NCI-H1105 (cell line): ENCODE measurements at places on chromosomes 6 and 20.

DNA sequence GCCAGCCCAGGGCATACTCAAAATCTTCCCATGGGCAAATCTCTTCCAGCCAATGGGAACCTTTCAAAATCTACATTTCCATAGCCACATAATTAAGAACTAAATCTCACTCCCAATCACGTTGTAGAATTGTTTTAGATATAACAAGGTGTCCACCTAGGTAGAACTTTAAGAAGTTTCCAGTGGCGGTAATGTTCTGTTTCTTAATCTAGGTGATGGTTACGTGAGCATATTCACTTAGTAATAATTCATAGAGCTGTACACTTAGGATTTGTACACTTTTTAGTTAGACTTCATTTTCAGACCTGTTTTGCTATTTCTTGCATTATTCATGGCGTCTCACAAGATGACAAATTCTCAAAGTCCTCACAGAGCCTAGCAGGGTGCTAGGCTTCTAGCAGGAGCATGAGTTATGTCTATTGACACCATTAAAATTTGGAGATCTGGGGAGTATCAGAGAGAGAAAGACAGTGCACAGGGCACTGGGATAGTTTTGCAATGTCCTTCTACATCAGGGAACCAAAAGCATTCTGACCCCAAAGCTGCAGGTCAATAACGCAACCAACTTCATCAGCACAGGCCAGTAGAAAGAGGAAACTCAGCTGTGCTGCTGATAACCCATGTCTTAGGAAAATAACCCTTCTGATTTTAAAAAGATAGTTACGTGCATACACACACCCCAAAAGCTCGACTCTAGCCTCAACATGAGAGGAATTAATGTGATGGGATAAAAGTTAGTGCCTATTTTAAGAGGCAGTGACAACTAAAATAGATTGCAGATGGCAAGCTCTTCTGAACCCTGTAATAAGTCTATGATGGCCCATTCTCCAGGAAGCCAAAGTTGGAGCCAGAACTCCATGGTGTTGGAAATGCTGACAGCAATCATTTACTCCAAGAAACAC, 518.1 kb upstream of the JARID2 start:
- DNase-seq: no peak

GRCh38 chr6:149323925-149324324, 6.4 kb downstream of the TAB2 start:
- DNase-seq: no peak

DNA sequence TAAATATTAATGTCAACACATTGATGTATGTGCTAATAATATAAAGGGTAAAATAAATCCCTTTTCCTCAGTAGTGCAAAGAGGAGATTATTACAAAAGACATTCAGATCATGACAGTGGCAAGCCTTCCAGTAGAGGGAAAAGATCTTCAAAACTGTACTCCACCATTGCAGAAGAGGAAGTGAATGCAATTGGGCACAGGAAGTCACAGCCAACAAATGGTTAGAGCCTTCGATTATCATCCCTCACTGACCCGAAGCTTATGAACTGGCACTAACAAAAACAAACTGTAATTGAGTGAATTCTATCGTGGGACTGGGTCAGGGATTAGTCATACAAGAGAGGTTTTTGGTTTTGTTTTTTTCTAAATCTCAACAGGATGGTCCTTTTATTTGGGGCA, 39.3 kb upstream of the SCGN start:
- DNase-seq: no peak

DNA sequence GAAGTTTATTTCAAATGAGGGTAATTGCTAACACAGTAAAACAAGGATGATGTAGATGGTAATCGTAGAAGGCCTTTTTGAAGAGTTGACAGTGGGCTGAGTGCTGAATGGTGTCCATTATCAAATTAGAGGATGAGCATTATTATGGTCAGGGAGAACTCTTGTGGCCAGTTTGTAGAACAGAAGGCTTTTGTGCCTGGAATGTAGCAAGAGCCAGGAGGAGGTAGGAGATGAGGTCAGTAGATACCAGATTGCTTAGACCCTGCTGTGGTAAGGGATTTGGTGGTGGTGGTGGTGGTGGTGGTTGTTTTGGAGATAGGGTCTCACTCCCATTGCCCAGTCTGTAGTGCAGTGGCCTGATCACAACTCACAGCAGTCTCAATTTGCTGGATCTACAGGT, 6.2 kb downstream of the CSE1L start:
- DNase-seq: no peak

DNA sequence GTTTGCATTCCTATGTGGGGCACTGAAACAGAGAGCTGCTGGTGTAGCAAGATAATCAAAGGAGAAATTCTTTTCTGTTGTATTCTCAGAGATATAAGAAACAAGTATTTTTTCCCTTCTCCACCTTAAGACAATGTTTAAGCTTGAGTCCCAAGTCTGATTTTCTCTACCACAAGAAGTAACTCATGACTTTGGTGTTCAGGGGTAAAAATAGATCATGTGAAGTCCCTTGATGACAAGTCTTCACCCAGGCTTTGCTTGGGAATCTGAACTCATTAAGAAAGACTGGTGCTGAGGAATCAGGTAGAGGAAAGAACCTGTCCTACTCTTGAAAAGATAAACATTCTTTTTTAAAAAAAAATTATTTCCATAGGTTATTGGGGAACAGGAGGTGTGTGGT, 205.6 kb downstream of the ALDH8A1 start:
- no peak for DNase-seq

DNA sequence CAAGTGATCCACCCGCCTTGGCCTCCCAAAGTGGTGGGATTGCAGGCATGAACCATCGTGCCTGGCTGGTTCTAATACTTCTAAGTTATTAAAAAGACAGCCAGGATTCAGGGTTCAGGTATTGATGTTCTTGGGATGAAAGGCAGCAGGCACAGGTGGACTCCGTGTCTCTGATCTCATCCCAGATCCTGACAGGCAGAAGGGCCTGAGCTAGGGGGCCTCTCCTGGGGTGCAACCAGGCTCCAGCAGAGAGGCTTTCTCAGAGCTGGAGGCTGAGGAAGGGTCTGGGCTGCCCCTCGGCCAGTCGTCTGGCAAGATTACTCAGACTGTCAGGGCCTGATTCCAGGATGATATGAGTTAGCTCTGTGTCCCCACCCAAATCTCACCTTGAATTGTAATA, 106.3 kb downstream of the SCML4 start:
- DNase-seq: no peak

- no peak for DNase-seq
Observed at GRCh38 chr20:36315545-36316351, 9.6 kb downstream of the DLGAP4 start.

DNA sequence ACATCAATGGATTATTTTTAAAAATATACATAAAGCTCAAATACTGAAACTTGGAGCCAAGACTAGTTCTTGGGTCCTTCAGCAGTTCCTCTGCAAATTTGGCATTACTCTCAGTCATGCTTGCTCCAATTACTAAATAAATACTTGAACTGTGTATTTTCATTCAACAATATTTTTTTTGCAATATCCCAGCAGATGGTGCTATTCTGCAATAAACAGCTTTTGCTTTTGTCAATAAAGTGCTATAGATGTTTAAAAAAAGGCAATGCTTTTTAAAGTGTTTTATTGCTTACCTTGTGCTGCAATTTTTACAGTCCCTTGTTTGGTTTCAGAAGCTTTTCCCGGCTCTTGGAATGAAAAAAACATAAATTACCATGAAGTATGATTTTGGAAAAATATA, 243.4 kb downstream of the TRDN start:
- peak; percentile 67 for DNase-seq

GRCh38 chr6:100246206-100246605, 218.5 kb downstream of the SIM1 start:
- DNase-seq: no peak

- no peak for DNase-seq
Observed at GRCh38 chr6:41455818-41456217, 90.4 kb upstream of the FOXP4 start.

GRCh38 chr6:26367114-26367513, 2.1 kb downstream of the BTN3A2 start:
- no peak for DNase-seq

- no peak for DNase-seq
Observed at GRCh38 chr20:22381812-22382416, 202.5 kb downstream of the FOXA2 start.

GRCh38 chr20:10263385-10264165, 44.9 kb downstream of the SNAP25 start:
- DNase-seq: no peak

DNA sequence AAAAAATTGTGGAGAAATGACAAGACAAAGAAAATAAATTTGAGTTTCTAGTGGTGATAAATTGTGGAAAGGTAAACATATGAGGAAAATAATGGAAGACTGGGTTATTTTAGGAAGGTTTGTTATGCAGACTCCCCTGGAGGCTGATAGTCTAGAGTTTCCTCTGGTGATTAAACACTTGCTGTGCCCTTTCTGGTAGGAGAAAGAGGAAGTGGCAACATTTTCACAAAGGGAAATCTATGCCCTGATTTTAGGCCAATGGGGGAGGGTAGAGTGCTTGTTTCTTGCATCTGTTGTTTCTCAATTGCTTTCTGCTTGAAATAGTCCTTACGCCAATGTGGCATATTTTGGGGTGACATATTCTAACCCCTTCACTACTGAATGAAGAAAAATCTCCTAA, 129.1 kb upstream of the DOK5 start:
- no peak for DNase-seq

DNA sequence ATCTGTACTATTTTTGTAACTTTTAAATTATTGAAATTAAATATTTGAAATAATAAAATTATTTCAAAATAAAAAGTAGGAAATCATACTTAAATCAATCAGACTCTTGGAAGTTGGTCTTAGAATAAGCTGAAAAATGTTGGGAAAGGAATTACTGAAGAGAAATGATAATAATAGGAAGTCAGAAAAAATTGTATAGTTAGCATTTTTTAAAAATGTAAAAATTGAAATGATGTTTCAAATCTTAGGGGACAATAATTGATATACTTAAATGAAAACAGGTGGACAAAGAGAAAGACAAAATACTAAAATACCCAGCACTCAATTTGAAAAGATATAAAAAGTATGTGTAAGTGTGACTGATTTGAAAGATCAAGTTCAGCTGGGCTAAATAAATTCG, 186.1 kb downstream of the BMP2 start:
- DNase-seq: no peak

GRCh38 chr6:210104-210456, 82.2 kb upstream of the DUSP22 start:
- DNase-seq: no peak

DNA sequence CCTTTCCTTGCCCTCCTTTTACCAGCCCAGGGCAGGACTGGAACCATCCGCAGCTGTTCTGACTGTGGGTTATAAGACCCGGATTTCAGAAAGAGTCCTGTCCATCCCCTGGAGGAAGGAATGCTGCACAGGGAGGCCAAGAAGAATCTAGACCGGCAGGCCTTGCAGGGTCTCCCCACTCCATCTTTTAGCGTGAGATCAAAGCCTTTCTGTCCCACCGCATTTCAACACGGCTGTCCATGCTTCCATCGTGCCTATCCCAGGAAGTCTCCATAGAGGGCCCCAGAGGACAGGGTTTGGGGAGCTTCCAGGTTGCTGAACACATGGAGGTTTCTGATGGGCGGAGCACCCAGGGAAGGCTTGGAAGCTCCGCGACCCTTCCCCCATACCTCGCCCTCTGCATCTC, 79.3 kb upstream of the AGPAT4 start:
- no peak for DNase-seq

- DNase-seq: no peak
Observed at GRCh38 chr20:61436283-61436666, 184.2 kb downstream of the CDH4 start.

- DNase-seq: peak; percentile 97
Observed at GRCh38 chr20:32018269-32019155, 8.3 kb downstream of the CCM2L start.

DNA sequence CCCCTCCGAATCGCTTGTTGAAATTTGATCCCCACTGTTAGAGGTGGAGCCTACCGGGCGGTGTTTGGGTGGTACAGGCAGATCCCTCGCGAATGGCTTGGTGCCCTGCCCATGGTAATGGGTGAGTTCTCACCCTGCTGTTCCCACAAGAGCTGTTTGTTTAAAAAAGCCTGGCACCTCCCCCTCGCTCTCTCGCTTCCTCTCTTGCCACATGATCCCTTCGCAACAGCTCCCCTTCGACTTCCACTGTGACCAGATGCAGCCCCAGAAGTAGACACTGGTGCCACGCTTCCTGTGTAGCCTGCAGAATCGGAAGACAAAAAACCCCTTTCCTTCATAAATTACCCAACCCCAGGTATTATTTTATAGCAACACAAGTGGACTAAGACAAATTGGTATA, 292.2 kb upstream of the QKI start:
- DNase-seq: no peak

- peak; percentile 86 for DNase-seq
Observed at GRCh38 chr6:140915103-140915502, 1217.6 kb upstream of the GJE1 start.

- DNase-seq: no peak
Observed at GRCh38 chr20:48150568-48150967, 365.3 kb upstream of the SULF2 start.

DNA sequence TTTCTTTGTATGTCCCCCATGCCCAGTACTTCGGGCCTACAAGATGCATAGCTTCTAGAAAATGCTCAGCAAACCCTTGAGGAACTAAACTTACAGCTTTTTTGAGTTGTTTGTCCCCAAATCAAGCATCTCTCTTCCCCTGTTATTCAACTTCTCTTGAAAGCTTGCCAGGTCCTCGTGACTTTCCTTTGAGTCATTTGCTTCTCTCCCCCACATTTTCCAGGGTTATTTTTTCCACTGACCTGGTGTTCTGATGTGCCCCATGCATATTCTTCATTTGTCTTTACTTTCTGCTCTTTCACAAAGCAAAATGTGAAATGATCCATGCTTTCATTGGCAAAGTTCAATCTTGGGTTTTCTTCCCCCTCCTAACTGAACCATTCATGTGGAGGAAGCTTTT, 204.8 kb downstream of the TFAP2A start:
- DNase-seq: no peak

- DNase-seq: no peak
Observed at GRCh38 chr6:1606780-1607515, 2.8 kb upstream of the FOXC1 start.

- no peak for DNase-seq
Observed at GRCh38 chr6:169994739-169995138, 243.3 kb downstream of the ERMARD start.

- no peak for DNase-seq
Observed at GRCh38 chr6:23179994-23180393, 610.6 kb downstream of the HDGFL1 start.

DNA sequence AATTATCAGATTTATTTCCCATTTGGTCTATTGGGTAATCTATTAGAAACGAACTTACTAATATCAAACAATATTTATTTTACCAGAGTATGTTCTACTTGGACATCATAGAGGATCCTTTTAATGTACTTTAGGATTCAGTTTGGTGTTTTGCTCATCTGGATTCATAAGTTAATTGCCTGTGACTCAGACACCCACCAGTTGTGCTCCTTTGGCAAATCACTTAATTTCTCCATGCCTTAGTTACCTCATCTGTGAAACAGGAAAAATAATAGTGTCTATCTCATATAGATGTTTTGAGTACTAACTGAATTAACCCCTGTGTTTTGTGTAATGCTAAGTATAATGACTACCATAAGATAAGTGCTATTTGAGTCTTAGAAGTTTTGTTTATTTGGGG, 292.1 kb downstream of the LAMA2 start:
- DNase-seq: no peak
